ENCODE measurements at places on chromosomes 5 and 9.

DNA sequence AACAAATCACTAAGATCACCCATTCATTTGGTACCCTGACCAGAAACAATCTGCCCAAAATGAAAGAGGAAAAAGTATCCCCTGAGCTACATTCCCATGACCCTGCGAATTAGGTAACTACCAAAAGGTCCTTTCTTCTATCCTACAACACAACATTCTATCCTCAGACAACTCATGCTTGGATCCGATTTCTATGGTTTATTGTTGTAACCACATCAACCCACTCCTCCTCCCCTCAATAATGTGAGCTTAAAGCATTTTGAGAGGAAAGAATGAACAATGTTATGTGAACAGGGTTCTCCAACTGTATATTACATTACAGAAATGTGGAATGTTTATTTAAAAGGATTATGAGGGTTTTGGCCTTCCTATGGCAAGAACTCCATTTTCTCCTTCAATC lies 4.0 kb downstream of the SLC35D2 start:
- DNase-seq: no peak

DNA sequence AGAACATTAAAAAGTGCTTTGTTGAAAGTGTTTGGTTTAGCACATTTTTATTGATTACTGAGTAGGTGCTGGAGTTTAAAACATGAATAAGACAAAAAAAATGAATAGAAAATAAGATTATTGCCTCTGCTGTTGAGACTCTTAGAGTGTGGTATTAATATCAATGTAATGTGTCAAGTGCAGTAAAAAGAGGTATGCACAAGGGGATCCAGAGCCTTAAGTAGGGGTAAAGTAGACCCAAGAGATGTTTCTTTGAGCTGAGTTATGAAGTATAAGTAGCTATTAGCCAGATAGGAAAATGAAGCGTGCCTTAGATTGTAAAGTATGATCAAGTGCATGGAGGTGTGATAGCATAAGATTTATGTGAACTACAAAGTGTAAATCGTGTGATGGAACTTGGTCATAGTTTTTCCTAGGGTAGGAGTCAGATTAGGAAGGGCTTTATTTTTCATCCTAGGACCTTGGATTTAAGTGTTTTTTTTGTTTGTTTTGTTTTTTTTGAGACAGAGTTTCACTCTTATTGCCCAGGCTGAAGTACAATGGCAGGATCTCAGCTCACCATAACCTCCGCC lies 45.2 kb downstream of the NSD1 start:
- DNase-seq: no peak

DNA sequence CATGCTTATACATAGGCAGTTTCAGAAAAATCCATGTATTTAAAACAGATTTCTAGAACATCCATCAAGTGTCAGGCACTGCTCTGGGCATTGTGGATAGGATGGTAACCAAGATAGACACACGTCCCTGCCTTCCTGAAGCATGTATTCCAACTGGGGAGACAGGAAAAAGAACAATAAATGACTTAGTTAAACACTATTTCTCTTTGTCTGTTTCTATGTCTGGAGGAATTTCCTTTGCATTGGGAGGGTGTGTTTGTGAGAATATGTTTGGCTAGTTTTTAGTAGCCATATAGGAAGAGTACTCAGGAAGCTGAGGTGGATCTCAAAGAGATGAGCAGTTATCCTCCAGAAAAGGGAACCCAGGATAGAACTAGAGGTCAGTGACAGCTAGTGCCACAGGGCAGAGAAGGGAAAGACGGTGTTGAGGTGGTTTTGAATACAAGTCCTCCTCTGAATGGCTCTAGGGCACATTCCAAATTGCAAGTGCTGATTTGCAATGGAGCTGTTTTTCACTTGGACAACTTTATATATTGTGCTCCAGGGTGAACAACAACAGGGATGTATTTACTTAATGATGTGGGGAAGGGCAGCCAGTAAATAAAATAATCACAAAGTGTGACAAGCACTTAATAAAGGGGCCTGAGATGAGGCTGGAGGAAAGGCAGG lies 144.7 kb upstream of the SHB start:
- DNase-seq: no peak

DNA sequence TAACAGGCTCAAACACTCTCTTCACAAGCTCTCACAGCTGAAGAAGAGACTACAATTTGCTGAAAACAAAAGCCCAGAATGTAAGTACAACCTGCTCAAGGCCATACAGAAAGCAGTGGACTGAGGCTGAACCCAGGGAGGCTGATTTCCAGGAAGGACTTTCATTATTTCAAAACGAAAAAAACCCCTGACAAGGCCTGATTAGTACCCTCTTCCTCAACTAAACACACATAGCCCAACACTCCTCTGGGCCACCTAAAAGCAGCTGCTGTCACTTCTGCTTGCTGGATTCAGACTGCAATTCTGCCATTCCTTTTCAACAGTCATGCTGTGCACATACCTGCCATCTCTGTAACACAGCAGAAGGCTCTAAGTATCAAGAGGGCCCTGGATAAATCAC lies 18.2 kb downstream of the NRG2 start:
- no peak for DNase-seq

- no peak for DNase-seq
Observed at GRCh38 chr5:178590141-178590923, at the start of gene COL23A1. COL23A1 (minus strand) TSS chr5:178590393.

GRCh38 chr5:31148959-31149475 lies 44.5 kb upstream of the CDH6 start:
- DNase-seq: no peak

DNA sequence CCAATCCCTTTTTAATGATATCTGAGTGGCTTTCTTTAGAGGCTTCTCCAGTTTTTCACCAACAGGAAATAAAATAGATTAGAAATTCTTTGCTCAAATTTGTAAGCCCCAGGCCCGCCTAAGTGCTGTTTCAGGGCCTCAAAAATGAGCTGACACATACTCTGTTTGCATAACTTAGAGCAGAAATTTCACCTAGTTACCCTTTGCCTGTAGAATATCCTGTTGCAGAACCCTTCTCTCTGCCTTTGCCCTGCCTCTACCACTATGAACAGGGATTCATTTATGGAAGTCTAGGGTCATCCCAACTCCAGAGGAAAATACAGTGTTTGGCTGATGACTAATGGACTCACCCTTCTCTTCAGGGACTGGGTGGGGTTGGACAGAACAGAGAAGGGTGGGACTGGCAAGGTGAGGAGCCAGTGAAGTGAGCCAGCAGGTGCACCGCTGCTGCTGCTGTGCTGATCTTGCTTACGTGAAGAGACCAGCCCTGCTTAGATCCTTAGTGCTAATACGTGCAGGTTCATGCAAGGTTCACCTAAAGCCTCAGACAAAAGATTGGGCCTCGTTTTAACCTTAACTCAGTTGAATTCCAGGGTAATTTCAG lies 22.8 kb downstream of the OSTF1 start:
- peak; percentile 36 for DNase-seq

Data from NCI-H2029 treated with DMSO at 0.1 percent for 48 hours (cell line).